Calu3 (cell line): ENCODE measurements at places on chromosomes 4 and X. TPM values are rescaled to one million over a fixed set of nuclear protein-coding genes. Genes with fewer than 3 reads are reported as not detected.

Gene ARHGAP10
- 5.4 and 6.1 TPM in 2 replicates for total RNA-seq

Gene IL9R
- total RNA-seq = not detected in 2 replicates

Gene F8A2
- not detected in 2 replicates for total RNA-seq

Gene C1GALT1C1
- 25.0 and 26.8 TPM in 2 replicates for total RNA-seq
